Esophagus squamous epithelium (tissue), 5 donors: ENCODE measurements at places on chromosomes 16 and 17.

DNA sequence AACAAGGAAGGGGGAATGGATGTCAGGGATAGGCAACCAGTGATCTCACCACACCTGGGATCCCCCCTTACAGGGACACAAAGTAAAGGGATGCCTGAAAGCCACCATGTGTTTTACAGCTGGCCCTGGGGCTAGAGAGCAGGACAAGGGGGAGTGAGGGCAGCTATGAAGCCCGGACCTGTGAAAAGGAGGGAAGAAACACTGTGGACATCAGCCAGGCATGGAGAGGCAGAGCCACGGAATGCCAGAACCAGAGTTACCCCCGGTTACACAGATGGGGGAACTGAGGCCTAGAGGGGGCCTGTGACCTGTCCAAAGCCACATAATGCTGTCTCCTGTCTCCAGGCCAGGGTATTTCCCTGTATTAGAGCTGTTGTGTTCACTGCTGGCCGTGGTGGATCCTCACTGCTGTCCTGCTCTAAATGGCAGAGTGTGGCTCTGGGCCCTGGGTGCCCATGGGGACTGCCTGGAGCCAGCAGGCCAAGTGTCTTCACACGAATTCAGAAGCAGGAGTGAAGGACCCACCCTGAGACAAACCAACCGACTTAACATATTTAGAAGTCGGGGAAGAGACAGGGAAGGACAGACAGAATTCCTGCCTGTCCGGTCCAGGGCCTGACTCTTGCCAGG is 29.7 kb upstream of the ITGA3 start:
- DNase-seq = no peak

- DNase-seq = no peak
These were observed 27.6 kb downstream of the CCDC40 start for GRCh38 chr17:80063830-80064585.

DNA sequence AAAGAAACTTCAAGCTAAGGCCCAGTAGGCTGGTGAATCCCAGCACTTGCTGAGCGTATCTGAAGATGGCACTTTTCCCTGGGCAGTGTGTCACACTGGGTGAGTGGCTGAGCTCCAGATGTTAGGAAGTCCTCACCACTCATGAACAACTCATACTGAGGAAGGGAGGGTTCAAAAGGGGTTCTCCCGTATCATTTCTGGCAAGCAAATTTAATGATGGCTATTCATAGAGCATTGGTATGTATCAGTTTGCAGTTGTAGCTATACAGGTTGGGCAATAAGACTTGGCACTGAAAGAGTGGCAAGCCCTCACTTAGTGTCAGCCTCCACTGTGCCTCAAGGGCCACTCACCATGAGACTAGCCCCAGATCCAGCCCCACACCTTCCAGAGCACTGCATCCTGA is 10.7 kb downstream of the GFOD2 start:
- DNase-seq = no peak

DNA sequence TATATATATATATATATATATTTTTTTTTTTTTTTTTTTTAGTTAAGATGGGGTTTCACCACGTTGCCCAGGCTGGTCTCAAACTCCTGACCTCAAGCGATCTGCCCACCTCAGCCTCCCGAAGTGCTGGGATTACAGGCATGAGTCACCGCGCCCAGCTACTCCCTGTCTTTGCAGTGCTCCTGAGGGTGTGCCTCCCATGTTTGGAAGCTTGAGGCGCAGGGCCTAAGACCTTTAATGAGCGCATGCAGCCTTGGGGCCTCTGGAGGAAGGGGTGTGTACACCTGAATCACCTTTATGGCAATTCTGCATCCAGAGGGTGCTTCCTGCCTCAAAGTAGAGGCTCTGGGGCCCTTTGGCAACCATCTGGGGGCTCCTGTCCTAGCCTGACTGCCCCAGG is 219.4 kb upstream of the CIBAR2 start:
- DNase-seq = no peak

DNA sequence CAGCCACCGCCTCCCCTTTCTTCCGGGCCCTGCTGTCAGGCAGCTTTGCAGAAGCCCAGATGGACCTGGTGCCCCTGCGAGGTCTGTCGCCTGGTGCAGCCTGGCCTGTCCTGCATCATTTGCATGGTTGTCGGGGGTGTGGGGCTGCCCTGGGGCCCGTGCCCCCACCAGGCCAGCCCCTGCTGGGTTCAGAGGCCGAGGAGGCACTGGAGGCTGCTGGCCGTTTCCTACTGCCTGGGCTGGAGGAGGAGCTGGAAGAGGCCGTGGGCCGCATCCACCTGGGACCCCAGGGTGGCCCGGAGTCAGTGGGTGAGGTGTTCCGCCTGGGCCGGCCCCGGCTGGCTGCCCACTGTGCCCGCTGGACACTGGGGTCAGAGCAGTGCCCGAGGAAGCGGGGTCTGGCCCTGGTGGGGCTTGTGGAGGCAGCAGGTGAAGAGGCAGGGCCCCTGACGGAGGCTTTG is 5.5 kb upstream of the TGFB1I1 start:
- no peak for DNase-seq
